Activated CD4-positive, alpha-beta T cell treated with anti-CD3 and anti-CD28 coated beads, Interleukin-2, amount 10 ng/mL, durations not matched to agents 7 days and 5 days (primary cell): ENCODE measurements at places on chromosomes 13 and 19.

DNA sequence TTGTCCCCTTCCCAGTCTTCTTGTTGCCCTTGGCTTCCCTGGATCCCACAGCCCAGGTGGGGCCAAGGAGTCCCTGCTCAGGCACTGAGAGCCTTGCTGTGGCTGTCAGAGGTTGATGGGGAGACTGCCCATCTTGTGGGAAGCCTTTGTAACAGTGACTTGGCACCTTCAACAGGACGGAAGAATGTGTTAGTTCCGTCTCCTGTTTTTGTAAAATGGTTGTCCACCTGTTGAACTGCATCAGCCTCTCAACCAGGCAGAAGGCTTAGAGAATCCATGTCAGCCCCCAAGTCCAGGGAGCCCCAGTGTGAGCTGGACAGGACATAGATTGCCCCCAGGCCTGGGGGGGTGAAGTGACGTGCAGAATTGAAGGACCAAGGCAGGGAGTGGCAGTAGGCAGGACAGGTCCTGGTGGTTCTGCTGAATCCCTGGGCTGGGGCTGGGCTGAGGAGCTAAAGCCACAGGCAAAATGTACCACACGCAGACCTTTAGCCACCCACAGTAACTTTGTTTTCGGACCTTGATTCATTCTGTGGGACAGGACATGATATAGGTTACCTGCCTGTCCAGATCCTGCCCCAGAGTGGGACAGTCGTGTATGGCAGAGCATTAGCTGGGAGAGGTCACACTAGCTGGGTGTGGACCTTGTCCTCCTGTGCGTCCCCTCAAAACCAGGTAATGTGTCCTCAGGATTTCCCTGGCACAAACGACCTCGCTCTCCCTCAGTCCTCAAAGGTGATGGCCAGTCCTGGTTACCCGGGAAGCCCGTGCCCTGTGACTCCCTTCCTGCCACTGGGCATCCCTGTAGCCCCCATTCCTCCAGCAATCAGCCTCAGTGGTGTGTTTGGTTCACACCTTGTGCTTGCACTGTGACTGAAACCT, 47.0 kb downstream of the GATAD2A start:
- no peak for DNase-seq

DNA sequence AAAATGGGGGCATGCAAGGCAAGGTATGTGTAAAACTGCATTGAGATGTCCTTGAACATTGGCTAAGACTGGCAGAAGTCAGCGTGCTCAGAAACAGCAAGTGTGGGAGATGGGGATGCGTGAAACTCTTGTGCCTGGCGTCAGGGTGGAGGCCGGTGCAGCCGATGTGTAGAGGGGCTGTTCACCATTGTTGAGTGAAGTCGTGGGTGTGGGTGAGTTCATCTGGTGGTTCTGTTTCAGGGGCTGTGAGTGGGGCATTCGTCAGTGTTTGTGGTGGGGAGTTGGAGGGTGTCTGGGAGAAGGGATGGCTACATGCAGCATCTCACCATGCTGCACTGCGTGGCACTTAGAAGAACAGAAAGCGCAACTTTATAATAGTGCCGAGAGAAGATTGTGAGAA, 11.4 kb upstream of the MIA start:
- DNase-seq = no peak

GRCh38 chr19:18368504-18369222, 17.3 kb upstream of the GDF15 start:
- no peak for DNase-seq

DNA sequence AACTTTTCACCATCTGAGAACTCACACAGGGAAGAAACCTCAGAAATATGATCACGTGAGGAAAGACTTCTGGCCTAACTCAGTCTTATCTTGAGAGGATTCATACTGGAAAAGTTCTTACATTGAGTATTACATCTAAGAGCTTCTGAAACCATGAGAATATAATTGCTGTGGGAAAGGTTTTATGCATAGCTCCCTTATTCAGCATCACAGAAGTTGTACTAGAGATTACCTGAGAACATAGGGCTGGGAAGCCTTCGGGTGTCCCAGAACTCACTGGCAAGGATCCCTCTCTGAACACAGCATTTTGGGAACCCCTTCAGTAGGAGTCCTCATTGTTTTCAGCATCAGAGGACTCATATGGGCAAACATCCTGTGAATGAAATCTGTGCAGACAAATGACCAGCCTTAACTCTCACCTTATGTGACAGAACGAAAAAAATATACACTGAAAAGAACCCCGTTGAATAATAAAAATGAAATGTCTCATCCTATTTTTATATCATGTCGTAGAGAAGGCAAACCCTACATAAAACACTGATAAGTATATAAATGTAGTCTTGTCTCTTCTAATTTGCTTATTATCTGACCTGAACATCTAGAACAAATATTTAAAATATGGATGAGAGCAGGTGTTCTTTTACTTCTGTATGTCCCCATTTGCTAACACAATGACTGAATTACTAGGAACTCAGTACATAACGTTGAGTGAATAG, 14.2 kb downstream of the ZNF274 start:
- no peak for DNase-seq

GRCh38 chr13:29569253-29570050, 26.0 kb downstream of the SLC7A1 start:
- DNase-seq = no peak

DNA sequence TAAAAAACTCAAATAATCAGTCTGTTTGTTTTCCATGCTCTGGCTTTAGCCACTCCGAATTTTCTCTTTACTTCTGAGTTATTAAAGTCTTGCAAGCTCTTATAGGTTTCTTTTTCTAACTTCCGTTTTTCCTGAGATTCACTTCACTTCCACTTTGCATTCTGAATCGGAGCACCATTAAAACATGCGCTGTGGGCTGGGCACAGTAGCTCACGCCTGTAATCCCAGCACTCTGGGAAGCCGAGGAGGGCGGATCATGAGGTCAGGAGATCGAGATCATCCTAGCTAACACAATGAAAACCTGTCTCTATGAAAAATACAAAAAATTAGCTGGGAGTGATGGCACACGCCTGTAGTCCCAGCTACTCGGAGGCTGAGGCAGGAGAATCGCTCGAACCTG, 357.9 kb downstream of the SLITRK6 start:
- no peak for DNase-seq

DNA sequence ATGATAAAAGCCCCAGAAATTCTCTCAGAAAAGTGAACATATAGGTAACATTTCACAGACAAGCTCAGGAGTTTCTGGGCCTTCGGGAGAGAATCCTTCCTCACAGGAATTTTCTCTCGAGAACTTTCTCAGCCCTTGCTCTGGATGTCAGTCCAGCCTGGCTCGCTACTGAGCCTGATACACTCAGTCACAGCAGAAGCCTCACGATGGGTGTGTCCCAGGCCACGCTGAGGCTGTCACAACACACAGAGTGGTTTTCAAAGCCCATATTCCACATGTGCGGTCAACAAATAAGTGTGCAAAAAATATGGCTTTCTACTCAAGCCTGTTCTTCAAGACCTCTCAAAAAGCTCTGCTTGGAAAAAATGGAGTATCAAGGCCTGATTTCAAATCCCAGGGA, 31.5 kb upstream of the MEDAG start:
- no peak for DNase-seq

- DNase-seq = no peak
Observed at GRCh38 chr13:30051531-30052060, 201.2 kb upstream of the UBL3 start.

GRCh38 chr13:98595134-98595533, 18.2 kb upstream of the STK24 start:
- no peak for DNase-seq

DNA sequence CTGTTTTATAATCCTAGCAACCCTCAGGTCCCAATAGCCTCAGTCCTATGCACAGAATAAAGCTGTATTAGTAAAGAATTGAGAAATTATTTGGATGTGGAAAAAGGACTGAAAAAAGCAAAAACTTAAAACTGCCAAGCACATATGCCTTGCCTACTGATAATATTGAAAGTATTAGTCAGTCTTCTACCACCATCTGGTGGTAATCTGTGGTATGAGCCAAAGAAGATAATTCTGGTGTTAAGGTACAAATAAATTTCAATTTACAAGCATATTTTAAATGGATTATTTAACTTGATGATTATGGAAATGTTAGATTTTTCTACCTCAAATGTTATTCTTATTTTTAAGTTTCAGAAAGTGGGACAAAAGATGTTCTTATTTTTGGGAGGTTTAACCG, 460.3 kb upstream of the KLHL1 start:
- no peak for DNase-seq
